Activated naive CD4-positive, alpha-beta T cell treated with Interleukin-2 at 50 U/mL for 16 hours (primary cell): ENCODE measurements at places on chromosomes 7 and 10.

GRCh38 chr10:96833220-96834001 lies 1.3 kb downstream of the LCOR start:
- DNase-seq, result peak; percentile 14

- no peak for DNase-seq
These were observed 95.6 kb upstream of the DDC start for GRCh38 chr7:50660830-50661175.

- DNase-seq, result no peak
These were observed 45.2 kb upstream of the SPOCK2 start for GRCh38 chr10:72133517-72133916.

- DNase-seq, result no peak
These were observed 74.1 kb downstream of the TACC2 start for GRCh38 chr10:122062831-122063674.

- DNase-seq, result no peak
These were observed 538.5 kb downstream of the HTR7 start for GRCh38 chr10:90319188-90319914.

GRCh38 chr10:109956454-109957091 lies 33.3 kb upstream of the XPNPEP1 start:
- peak; percentile 22 for DNase-seq

DNA sequence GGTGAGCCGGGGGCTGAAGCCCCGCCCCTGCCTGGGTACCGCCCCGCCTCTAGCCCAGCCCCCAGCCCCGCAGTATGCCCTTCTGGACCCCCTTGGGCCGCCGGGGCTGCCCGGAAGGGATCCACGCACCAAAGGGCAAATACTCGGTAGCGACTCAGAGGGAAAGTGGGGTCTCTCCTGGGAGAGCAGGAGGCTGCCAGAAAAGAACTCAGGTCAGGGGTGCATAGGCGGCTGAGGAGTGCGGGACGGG lies 796 bp downstream of the FBXL15 start:
- DNase-seq, result no peak
